ENCODE measurements at places on chromosomes 7 and 10.

DNA sequence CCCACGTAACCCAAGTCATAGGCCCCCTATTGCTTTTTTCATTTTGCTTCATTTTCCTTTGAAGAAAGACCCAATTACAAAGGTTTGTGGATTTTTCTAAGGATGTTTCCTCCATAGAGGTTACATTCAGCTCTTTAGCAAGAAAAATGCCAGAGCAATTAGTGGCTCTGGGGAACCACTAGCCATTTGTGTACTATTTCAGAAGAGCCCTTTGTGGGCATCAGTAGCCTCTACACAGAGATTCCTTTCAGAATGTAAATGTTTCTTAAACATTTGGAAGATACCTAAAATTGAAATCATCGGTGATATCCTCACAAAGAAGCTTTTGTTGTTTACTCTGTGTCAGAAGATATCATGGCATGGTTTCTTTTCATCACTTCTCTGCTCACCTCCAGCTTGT is 291.0 kb upstream of the KMT2E start:
- no peak for DNase-seq

DNA sequence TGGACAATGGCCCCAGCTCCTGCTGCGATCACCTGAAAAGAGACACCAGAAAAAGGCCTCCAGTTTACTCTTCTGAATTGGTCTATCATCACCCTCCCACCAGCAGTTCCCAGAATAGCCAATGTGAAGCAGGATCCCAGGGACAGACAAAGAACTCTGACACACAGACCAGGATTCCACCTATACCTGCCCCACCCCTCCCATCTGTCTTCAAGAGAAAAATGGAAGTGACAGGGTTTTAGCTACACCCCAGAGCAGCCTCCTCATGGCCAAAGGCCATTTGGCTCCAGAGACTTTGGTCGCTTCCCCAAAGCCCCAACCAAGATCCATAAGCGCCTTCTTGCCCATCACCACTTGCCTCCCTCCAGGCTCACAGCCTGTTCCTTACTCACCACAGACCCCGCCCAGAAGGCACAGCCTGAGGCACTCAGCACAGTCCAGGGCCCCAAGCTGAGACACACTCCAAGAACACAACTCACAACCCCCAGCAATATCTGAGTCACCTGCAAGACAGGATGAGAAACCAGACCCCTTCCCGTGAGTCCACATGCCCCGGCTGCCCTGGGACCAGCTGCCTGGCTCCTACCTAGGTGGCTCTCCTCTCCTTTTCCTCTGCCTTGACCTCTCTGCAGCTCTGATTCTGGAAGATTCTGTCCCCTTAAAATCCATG is 6.5 kb downstream of the TMEM176B start:
- no peak for DNase-seq

GRCh38 chr10:88095778-88096431 is 232.5 kb downstream of the PTEN start:
- no peak for DNase-seq

- DNase-seq, result no peak
Observed at GRCh38 chr10:98446661-98447221, at the start of gene HPS1. TSS of gene HPS1 (minus strand) at chr10:98446935. CDS start at chr10:98443240, 3,695 bp downstream.

GRCh38 chr7:105782391-105783042 is 93.9 kb downstream of the ATXN7L1 start:
- peak; percentile 76 for DNase-seq

DNA sequence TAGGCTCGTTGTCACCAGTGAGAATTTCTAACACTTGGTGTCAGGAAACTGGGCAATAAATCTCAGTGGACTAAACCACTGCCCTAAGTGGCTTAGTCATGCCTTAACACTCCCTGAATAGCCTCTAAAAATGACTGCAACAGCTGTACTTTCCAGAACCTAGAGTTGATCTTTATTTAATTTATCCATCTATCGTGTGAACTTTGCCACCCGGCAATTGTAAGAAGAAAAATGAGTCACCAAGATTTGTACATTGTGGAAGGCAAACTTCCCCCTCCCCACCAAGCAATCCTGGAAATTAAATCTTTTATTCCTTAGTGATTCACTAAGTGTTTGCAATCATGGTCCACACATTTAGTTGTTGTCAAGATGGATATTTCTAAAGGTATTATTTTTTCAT is 47.1 kb downstream of the NXPH1 start:
- no peak for DNase-seq
